Body of pancreas (tissue), 4 donors: ENCODE measurements at places on chromosomes 11 and 22.

- peak; percentile 65 for DNase-seq
Observed at GRCh38 chr11:69178819-69179482, 23.2 kb downstream of the SMIM38 start.

- no peak for DNase-seq
Observed at GRCh38 chr11:21137803-21138202, 468.4 kb downstream of the NELL1 start.

DNA sequence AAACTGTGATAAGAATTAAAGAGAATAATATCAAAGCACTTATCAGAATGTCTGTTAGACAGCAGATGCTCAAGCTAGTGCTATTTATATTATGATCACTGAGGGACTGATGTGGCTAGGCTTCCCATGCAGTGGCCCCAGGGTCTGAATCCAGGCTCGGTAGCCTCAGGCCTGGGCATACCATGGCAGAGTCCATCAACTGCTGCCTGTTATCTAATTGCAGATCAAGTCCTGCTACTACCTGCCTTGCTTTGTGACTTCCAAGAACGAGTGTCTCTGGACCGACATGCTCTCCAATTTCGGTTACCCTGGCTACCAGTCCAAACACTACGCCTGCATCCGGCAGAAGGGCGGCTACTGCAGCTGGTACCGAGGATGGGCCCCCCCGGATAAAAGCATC, 57.5 kb downstream of the TIMP3 start:
- DNase-seq = no peak

DNA sequence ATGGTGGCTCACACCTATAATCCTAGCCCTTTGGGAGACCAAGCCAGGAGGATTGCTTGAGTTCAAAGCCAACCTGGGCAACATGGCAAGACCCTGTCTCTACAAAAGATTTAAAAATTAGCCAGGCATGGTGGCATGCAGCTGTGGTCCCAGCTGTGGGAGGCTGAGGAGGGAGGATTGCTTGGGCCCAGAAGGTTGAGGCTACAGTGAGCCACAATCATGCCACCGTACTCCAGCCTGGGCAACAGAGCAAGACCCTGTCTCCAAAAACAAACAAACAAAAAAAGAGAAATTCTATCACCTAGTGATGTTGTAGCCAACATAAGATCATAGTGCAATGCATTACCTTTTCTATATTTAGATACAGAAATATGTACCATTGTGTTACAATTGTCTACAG, 113.8 kb downstream of the NAT10 start:
- DNase-seq = no peak

DNA sequence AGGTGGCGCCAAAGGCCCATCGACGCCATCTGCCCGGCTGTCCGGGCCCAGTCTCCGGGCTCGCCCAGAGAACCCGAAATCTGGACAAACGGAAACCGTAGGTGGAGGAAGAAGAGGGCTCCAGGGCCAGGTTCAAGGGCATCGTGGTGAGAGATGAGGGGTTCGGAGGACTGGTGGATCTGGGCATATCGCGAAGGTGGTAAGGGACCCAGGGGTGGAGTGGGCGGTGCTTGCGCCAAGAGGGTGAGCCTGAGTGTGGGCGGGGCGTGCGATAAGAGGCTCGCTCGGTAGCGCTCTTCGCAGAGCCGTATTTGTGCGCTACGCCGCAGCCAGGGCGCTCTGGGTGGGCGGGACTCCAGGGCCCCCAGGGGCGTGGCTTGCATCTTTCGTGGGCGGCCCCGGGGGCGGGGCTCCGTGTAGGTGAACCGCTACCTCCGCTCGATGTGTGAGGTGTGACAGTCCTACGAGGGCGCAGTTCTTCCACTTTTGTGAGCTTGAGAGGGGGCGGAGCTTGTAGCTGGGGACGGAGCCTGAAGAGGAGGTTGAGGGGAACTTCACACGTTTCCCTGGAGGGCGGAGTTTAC, 4.8 kb downstream of the CD248 start:
- peak; percentile 92 for DNase-seq

DNA sequence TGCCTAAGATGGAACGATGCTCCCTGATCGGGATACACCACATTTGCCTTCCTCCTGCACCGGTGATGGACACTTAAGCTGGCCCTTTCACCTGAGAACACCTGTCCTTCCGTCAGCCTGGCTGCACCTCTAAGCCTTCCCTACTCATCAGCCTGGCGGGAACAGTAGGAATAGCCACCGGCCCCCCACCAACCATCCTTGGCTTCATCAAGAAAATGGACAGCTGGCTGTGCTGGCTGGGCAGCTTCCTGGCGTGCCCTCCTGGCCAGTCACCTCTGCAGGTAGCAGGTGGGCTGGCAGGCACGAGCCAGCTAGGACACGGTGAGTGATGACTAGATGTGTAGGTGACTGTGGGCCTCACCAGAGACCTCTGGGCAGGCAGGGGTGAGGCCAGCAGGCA, 142.8 kb downstream of the CTTN start:
- DNase-seq = no peak

- no peak for DNase-seq
Observed at GRCh38 chr22:49197505-49197904, 630.2 kb downstream of the BRD1 start.

DNA sequence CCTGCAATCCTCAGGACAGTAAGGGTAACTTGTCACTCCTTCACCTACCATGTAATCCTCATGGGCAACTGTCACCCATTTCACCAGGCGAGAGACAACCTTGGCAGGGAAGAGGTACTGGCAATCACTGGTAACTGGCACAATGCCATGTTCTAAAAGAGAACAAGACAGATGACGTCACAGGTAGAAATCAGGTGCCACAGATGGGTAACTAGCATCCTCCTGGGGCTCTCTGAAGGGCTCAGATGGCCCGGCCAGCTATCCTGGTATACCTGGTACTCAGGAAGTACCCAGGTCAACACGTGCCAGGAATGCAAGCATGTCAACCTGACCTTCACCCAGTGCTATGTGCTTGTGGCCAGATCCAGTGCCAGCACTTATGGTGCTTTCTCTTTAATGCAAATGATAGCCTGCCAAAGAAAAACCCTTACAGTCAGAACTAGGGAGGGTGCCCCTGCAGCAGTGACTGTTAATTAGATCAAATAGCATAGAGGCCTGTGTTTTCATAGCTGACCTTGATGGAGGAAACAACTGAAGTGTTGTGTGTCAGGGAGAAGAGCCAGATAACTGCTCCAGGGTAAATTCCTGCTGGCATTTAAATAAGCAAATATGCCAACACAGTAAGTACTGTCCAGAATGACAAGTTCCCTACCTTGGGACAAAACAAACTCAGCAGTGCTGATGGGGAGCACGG, 36.2 kb downstream of the THOC5 start:
- DNase-seq = peak; percentile 20

DNA sequence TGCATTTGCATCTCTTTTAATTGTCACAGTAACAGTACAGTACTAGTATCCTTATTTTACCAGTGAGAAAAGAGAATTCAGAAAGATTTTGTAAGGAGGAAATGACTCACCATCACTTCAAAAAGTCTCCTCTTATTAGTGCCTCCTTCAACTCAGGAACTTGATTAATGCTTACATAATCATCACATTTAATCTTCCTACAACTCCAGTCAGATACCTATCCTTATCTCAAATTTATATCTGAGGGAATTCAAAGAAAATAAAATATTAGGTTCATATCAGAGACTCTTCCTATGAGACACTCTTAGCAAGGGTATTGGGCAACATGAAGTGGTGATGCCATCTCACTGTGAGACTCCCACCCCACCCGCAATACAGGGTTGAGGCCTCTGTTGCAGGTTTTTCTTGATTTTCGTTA, 26.1 kb upstream of the CTSC start:
- DNase-seq = no peak

GRCh38 chr11:61912991-61913698, 4.2 kb downstream of the RAB3IL1 start:
- no peak for DNase-seq

GRCh38 chr22:22167791-22168189, 76.8 kb upstream of the VPREB1 start:
- no peak for DNase-seq

GRCh38 chr11:45669146-45669545, 3.7 kb upstream of the CHST1 start:
- no peak for DNase-seq

DNA sequence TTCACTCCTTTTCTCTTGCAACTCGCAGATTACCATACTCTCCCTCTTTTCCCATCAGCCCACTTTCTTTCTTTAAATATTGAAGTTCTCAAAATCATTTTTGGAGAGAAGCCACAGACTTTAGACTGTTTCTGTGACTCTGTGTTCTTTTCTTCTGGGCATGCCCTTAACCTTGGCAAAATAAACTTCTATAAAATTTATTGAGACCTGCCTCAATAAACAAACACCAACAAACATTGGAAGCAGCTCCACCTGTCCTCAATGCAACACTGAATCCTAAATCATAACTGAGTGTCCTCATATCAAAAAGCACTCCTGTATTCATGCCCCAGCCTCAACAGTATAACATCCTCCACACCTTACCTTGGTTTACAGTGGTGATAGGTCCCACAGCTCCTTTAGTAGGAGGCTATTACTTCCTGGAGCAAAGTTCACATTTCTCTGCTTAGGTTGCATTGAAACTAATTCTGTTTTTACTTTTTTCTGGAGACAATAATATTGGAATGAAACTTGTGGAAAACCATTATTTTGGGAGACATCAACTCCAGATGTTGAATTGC, 320.0 kb upstream of the LRRC4C start:
- no peak for DNase-seq

DNA sequence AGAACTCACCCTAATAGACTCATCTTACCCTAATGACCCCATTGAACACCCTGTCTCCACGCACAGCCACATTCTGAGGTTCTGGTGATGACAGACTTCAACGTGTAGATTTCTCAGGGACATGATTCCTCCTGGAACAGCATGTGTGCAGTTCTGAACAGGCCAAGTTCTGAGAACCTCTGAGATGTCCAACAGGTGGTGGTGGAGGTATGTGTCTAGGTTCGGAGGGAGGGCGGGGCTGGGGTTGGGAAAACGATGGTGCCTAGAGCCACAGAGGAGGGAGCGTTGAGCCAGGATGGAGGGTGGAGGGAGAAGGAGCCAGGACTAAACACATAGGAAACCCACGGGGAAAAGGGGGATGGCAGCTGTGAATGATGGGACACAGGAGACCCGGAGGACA, 43.4 kb upstream of the FBLN1 start:
- DNase-seq = no peak

- DNase-seq = no peak
Observed at GRCh38 chr11:43937434-43938411, 4.7 kb upstream of the C11orf96 start.

DNA sequence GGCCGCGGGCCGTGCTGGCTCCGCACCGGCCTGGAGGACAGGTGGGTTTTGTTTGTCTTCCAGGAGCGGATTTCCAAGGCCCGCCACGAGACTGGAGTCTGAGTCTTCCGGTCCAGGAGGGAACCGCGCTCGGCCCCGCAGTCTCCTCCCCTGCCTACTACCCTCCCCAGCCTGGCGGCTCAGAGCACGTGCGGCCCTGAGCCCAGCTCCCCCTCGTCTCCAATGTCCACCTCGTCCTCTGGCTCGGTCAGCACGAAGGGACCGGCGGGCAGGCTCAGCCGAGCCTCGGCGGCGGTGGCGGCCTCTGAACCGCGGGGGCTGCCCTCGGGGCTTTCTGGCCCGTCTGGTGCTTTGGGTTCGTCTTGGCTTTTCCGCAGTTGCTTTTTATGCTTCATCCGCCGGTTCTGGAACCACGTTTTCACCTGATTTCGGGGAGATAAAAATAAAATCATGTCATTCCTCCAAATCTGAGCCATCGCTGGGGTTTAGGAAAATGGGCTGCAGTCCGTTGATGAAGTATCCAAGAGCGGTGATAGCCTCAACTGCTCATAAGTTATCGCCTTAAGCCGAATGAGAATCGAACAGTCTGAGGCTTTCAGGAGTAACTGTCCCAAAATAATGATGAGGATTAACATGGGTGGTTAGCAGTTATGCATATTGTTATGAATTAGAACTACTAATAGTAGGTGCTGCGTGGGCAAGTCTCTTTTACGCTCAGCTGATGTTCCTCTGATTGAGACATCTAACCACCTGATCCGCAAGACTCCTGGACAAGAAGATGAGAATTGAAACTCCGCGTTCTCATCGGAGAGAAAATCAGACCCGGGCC, 4.0 kb downstream of the BSX start:
- DNase-seq = no peak

DNA sequence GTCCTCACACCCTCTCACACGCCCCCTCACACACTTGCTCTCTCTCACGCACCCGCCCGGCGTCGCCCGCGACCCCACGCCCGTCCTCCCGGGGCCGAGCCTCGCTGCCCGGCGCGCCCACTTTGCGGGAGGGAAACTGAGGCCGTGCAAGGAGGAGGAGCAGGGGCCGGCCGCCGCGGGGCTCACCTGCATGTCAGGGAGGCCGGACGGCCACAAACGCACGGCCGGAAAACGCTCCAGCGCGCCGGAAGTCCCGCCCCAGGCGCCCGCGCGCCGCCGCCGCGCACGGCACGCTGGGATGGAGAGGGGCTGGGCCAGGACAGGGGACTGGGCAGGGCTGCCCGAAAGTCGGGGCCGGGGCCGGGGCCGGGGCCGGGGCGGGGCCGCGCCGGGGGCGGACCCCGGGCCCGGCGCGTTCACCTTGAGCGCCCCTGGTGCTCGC, at the start of gene CHID1:
TSS of gene CHID1 (minus strand) at position 222 of the 442 bp plus-strand sequence. CDS start 5,994 bp downstream, outside the sequence.
- DNase-seq = peak; percentile 90

- DNase-seq = no peak
Observed at GRCh38 chr11:96905143-96905542, 515.3 kb downstream of the JRKL start.

DNA sequence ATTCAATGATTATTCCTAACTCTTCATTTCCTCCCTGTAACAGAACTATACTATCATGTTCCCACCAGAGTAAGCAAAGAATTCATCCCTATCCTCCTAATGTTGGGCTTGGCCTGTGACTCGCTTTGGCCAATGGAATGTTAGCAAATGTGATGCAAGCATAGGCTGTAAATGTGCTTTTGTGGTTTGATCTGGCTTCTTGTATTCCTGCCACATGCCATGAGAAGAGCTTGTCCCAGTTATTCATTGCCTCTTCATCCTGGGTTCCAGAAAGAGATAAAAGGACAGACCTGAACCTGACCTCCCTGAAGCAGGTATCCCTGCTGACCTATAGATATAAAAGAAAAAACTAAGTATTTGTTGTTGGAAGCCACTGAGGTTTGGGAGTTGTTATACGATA, 51.0 kb downstream of the SYTL2 start:
- DNase-seq = no peak

- DNase-seq = peak; percentile 89
Observed at GRCh38 chr11:74443071-74443864, 24.1 kb downstream of the KCNE3 start.

- no peak for DNase-seq
Observed at GRCh38 chr22:40179526-40179925, 1.8 kb downstream of the TNRC6B start.

DNA sequence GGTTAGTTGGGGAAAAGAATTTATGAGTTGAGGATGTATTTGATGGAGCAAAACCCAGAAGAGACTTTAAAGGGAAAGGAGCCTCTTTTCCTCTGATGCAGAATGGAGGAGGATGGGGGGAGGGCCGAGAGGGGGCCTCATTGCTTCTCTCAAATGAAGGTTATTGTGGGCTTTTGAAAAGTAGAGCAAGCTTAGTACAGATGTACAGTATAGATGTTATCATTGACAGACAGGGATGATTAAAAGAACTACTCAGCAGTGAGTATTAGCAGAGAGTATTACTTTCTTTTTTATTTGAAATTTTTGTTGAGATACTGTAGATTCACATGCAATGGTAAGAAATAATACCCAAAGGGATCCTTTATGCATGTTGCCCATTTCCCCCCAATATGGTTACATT, 98.1 kb downstream of the TEAD1 start:
- no peak for DNase-seq

- DNase-seq = no peak
Observed at GRCh38 chr11:120893440-120894201, 130.3 kb upstream of the TBCEL start.
